ENCODE measurements at places on chromosomes 1 and 21.
A peak's percentile ranks its signal among the peaks of the same experiment; 100 is the strongest.

- DNase-seq: no peak
Measured at GRCh38 chr21:15400905-15401304, 328.9 kb upstream of the USP25 start.

DNA sequence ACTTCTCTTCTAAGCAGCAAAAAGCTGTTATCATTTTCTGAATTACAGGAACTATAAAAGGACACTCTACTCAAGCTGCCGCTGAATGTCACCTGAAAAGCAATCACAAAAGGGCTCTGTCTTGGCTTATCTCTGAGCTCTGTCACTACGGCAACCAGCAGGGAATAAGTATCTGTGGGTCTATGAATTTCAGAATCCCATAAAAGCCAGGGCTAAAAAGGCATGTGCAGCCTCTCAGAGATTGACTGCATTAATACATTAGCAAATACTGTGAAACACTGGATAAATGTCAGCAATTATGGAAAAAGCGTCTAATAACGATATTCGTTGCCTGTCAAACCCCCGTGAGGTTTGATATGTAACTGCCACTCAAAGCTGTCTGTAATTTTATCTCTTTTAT lies 210.2 kb upstream of the DMRTA2 start:
- DNase-seq: no peak

- no peak for DNase-seq
Measured at GRCh38 chr1:32099426-32099825, 8.4 kb upstream of the KPNA6 start.

DNA sequence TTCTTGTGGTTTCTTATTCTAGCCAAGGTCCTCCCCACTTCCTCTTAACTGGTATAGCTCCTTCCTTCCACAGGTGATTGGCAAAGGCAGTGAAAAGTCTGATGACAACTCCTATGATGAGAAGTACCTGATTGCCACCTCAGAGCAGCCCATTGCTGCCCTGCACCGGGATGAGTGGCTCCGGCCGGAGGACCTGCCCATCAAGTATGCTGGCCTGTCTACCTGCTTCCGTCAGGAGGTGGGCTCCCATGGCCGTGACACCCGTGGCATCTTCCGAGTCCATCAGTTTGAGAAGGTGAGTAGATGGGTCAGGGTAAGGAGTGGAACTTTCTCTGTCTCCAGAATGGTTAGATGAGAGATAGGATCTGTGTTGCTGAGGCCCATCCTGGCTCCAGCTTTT lies 14.2 kb upstream of the CELSR2 start:
- no peak for DNase-seq

DNA sequence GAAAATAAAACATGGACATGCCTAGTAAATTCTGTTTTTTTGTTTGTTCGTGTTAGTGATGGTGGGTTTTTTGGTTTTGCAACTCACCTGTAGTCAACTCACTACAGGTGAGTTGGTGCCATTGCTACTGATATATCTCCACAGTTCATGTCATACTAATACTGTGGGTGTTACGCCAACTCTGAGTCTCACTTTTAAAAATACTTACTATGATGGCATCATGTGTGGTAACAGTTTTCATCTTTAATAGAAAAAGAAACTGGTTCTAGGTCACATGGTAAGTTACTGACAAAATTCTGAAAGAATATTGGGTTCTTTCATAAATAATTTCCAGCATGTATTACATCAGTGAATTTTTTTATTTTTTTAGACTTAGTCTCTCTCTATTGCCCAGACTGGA lies 38.0 kb downstream of the TSNAX start:
- no peak for DNase-seq

DNA sequence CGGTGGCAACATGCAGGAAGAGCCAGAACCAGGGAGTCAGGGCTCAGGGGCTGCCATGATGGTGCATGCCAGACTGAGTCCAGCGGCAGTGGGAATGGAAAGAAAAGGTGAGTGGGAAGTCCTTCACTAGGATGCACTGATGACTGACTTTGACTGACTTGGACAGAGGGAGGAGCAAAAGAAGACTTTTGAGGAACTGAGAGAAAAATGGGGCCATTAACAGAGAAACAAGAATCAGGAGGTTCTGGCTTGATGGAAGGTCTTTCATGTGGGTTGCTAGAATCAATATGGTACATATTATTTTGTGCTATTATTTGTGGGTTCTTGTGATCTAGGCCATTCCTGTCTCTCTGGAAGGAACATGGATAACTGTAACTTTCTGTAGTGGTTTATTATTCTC lies 454.6 kb upstream of the PROX1 start:
- no peak for DNase-seq

- DNase-seq: no peak
Measured at GRCh38 chr1:246613096-246613758, 47.0 kb downstream of the CNST start.

GRCh38 chr1:248288391-248288790 lies 10.6 kb upstream of the OR2T33 start:
- DNase-seq: no peak

- DNase-seq: no peak
Measured at GRCh38 chr1:111542187-111542586, 38.8 kb upstream of the ADORA3 start.

GRCh38 chr21:37208056-37208721 lies 58.9 kb downstream of the VPS26C start:
- DNase-seq: peak; percentile 36

DNA sequence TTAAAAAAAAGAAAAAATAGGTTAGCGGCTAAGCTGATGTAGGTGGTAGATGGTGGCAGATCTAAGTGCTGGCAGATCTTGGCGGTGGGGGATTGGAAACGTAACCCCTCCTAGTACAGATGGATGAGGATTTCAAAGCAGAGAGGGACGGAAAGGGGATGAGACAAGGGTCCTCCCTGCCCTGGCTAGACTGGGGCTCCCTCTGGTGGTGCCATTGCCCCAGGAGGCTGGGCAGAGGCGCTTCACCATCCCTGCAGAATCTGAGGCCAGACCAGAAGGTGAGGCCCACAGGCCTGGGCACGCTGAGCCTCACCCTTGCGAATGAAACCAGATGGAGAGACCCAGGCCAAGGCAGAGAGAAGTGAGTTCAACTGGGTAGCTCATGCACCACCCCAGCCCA lies 7.0 kb upstream of the PLEKHA6 start:
- DNase-seq: no peak

GRCh38 chr1:84406346-84406861 lies 8.1 kb downstream of the DNASE2B start:
- DNase-seq: no peak

GRCh38 chr1:6347641-6348487 lies 45.7 kb downstream of the ACOT7 start:
- peak; percentile 70 for DNase-seq

DNA sequence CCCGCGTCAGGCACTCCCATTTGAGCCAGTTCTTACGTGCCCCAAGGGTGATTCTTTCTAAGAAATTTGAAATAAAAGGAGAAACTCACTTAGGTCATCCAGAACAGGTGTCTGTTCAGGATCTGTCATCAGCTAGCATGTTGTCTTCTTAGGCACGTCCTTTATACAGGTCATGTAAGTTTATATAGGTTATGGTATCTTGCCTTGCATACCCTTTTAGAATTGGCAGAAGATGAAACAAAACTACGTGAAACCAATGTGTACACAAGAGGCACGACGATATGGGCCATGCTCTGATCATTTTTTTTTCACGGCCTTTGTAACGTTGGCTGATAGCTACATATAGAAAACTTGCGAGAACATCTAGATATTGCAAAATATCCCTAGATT lies 579 bp upstream of the GTF2B start:
- no peak for DNase-seq

DNA sequence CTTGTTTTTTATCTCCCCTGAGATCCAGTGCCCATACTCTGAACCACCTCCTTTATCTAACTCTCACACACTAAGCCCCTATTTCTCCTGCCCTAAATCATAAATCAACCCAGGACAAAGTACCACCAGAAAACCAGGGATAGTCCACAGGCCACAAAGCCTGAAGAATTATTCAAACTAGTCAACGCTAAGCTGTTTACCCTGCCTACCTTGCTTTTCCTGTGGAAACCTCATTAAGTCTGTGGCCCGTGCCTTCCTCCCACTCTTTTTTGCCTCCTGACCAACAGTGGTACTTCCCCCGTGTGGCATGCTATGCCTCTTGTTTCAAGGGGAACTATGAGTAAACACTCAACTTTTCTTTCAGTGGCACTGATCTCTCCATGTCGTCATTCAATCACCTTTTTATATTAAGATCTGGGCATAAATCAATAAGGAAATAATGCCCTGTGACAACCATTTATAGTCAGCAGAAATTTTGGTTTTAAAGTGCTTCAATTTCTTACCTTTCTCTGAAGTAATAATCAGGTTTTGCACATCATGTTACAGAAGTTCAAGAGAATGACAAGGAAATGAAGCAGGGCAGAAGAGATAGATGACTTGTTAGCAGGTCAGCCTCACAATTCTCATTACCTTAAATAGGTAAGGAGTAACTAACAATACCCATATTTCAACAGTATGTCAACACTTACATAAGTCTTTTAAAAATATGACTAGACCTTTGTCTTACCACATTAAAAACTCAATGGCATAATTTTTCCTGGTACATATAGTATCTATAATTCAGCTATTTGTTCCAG lies 32.1 kb downstream of the EYA3 start:
- DNase-seq: peak; percentile 63

DNA sequence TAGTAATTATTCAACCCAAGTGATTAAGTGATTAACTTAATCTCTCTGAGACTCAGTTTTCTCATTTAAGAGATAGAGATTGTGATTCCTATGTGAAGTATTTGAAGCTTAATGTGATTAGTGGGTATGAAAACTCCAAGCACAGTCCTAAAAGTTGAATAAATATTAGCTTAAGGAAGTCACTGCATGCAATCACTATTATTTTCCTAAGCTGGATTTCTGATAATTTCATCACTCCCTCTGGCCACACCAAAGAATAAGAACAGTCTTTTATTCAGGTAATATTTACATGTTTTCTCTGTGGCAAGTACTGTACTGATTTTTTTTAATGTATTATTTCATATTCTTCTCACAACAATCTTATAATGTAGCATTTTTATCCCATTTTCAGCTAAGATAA lies 31.1 kb downstream of the CD55 start:
- no peak for DNase-seq

DNA sequence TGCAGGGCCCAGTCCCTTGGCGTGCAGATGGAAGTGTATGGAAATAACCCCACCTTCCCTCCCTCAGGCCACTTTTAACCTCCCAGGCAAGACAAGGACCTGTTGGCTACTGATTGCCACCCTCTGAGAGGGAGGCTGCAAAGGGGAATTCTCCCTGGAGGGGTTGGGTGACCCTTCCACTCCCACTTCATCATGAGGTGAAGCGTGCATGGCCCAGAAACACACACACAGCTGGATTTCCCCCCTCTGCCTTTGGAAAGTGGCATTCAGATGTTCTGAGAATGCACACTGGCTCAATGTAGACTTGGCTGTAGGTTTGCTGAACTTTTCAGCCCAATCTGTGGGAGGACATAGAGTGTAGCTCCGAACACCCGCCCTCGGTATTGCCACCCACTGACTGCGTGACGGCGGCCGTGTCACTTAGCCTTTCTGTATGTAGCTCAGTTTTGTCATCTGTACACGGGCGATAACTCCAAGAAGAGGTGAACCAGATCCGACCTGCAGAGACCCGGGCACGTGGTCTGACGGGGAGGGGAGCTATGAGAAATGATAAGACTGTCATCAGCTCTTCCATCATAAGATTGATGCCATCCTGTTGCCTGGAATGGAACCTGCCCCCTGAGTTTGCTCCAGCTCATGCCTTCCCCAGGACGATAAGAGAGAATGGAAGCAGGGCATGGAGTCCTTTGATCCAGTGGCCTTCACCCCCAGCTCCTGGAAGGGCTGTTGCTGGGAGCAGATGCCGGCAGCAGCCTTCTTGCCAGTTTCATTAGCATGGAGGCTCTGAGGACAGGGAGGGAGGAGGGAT lies 19.3 kb downstream of the MIIP start:
- no peak for DNase-seq

- DNase-seq: no peak
Measured at GRCh38 chr1:153386500-153386901, 4.4 kb downstream of the S100A8 start.

- DNase-seq: no peak
Measured at GRCh38 chr1:194331758-194332157, 1145.3 kb upstream of the B3GALT2 start.

GRCh38 chr1:218837051-218837450 lies 336.6 kb upstream of the LYPLAL1 start:
- DNase-seq: no peak

- DNase-seq: no peak
Measured at GRCh38 chr1:158084336-158084735, 90.9 kb downstream of the KIRREL1 start.

GRCh38 chr1:168482106-168482505 lies 61.7 kb downstream of the XCL2 start:
- no peak for DNase-seq

DNA sequence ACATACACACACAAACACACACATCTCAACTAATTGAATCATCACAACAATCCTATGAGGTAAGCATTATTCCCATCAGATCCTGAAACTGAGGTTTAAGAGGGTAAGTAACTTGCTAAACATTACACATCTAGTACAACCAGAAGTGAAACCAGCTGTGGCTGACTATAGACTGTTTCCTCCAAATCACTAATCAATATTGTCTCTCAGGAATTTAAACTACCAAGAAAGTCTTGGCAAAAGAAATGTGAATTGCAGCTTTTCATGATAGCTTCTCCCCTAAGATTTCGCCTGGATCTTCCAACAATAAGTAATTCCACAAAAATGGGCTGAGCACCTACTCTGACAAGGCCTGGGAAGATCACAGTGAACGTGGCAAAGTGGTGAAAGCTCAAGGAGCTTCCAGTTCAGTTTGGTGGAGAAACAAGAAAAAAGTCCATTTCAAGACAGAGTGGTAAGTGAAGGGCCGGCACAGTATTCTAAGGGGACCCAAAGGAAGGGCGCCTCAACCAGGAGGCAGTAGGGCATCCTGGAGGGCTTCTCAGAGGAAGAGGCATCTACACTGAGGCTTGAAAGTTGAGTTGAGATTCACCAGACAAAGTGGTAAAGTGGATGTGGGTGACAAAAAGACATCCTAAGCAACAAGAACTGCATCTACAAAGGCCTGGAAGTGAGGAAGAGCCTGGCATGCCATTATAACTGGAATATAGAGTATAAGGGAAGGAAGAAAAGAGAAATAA lies 22.1 kb downstream of the LRRC52 start:
- no peak for DNase-seq

GRCh38 chr1:202656057-202656456 lies 54.2 kb downstream of the SYT2 start:
- no peak for DNase-seq

DNA sequence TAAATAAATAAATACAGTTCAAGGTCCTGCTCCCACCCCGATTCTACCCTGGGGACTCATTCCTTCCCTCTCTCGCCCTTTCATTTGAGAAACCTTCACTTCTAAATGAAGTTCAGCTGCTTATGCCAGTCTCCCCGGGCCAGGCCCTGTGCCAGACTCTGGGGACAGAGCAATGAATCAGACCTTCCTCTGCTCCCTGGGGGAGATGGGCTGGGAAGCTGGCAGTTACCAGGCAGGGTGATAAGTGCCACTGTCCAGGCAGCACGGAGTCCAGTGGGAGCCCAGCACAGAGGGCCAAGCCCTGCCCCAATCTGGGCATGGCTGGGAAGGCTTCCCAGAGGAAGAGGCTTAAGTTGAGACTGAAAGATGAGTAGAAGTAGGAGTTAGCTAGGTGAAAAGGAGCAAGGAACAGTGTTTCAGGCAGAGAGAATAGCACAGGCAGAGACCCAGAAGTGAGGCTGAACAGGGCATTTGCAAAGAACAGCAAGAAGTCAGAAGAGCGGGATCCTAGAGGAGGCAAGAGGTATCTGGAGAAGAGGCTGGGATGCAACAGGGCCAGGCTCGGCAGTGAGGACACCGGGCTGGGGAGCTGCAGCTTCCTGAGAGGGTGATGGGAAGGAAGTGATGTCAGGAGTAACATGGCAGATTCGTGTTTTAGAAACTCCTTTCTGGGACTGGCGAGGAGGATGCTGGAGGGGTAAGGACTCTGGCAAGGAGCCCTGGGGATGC lies 13.5 kb downstream of the KCNQ4 start:
- no peak for DNase-seq
